Activated naive CD4-positive, alpha-beta T cell treated with anti-CD3 and anti-CD28 coated beads, Interleukin-2, amount 10 ng/mL, durations not matched to agents 7 days and 5 days (primary cell): ENCODE measurements at places on chromosomes 7 and 10.
A peak's percentile ranks its signal among the peaks of the same experiment; 100 is the strongest.

DNA sequence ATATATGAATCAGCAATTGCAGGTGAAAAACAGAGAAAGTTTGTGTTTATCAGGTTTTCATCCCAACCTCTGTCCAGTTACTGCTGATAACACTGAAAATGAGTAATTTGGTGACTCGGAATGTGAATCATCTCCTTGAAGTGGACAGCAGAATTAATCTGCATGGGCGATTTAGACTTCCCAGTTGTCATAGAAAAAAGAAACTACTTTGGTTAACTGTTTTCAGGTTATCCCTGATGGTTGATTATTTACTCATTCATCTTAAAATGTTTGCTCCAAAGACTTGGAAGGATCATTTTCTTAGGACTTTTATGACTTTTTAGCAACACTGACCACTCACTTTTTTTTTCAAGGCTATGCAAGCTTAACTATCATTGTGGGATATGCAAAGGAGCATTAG is 504.1 kb upstream of the ANKRD30A start:
- H3K4me1 ChIP-seq: no peaks in the 10 kb centered on the region
- no peak overlapping the region for H3K4me3 ChIP-seq
- H3K27ac ChIP-seq: no peak overlapping the region
- no peak for DNase-seq

- peak overlapping the region; percentile 62 for H3K27ac ChIP-seq
- H3K36me3 ChIP-seq: no peaks in the 10 kb centered on the region
- DNase-seq: no peak
- peaks cover 87% of the 10 kb centered on the region for H3K27me3 ChIP-seq
- no peak overlapping the region for H3K4me3 ChIP-seq
Observed at GRCh38 chr10:117166418-117167345, 28.6 kb upstream of the VAX1 start.

GRCh38 chr10:31490858-31491504 is 172.0 kb downstream of the ZEB1 start:
- no peak overlapping the region for H3K27ac ChIP-seq
- DNase-seq: peak; percentile 33
- H3K4me3 ChIP-seq: no peak overlapping the region
- H3K27me3 ChIP-seq: no peaks in the 10 kb centered on the region

DNA sequence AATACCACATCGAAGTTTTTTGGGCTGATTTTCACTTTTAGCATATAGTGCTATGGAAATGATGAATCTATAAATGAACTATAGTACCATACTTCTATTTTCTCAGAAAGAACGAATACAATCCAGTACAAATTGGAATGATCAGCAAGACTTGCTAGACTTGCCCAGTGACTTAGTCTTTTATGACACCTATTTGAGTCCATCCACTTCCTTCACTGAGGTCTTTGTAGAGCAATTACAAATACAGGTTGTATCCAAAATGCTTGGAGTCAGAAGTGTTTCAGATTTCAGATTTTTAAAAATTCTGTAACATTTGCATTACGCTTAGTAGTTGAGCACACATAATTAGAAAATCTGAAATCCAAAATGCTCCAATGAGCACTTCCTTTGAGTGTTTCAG is 104.3 kb downstream of the NRBF2 start:
- peak overlapping the region; percentile 1 for H3K27ac ChIP-seq
- H3K4me1 ChIP-seq: peaks cover 65% of the 10 kb centered on the region
- peaks cover 15% of the 10 kb centered on the region for H3K36me3 ChIP-seq
- DNase-seq: no peak
- no peak overlapping the region for H3K4me3 ChIP-seq

GRCh38 chr10:118333871-118334270 is 8.3 kb downstream of the FAM204A start:
- H3K36me3 ChIP-seq: peaks cover 26% of the 10 kb centered on the region
- H3K4me3 ChIP-seq: no peak overlapping the region
- H3K4me1 ChIP-seq: no peaks in the 10 kb centered on the region
- DNase-seq: no peak

DNA sequence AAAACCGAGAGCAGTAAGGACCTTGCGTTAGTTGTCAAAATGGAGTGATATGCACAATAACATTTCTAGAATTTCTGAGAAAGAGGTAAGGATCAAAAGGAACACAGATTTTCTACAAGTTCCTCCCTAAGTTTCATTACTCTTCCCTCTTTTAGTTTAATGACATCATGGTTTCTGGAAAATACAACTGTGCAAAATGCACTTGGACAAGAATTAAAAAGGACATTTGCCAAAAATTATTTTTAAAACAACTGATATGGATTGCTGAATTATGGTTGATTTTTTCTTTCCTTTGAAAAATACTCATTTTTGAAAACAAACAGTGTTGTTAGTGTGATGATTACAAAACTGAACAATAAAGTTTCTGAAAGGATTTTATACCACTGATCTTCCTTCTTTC is 52.1 kb downstream of the SRI start:
- H3K4me3 ChIP-seq: no peak overlapping the region
- H3K36me3 ChIP-seq: no peaks in the 10 kb centered on the region
- no peaks in the 10 kb centered on the region for H3K27me3 ChIP-seq
- DNase-seq: no peak

- no peak overlapping the region for H3K27ac ChIP-seq
- no peak for DNase-seq
Observed at GRCh38 chr10:130128062-130128781, 8.0 kb upstream of the GLRX3 start.

DNA sequence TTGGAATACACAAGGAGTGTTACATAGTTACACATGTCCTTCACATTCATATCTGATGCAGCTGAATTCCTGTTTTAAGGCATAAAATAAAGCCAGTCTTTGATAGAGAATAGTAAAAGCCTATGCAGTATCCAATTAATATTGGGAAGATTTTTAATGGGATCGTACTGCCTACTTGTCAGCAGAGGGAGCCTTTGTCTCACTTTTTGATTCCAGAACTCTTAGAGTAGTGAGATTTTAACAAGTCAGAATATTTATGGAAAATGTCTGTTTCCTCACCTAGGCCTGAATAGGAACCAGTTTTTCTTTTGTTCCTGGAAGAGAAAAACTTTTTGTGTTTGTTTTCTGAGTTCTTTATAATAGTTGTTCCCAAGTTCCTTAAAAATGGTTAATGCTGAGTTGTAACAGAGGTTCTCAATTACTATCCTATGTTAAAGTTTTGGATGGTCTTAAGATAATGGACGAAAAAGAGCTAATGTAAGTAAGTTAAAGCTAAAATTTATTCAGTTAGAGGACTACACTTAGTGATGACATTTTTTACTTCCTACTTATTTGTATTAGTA is 114.0 kb downstream of the BBS9 start:
- H3K4me3 ChIP-seq: no peak overlapping the region
- no peak for DNase-seq
- no peaks in the 10 kb centered on the region for H3K4me1 ChIP-seq
- no peak overlapping the region for H3K27ac ChIP-seq
- H3K27me3 ChIP-seq: no peaks in the 10 kb centered on the region

- no peak overlapping the region for H3K4me3 ChIP-seq
- no peaks in the 10 kb centered on the region for H3K4me1 ChIP-seq
- peaks cover 20% of the 10 kb centered on the region for H3K27me3 ChIP-seq
- DNase-seq: no peak
- no peak overlapping the region for H3K27ac ChIP-seq
Observed at GRCh38 chr10:71241830-71242621, 29.7 kb downstream of the UNC5B start.

DNA sequence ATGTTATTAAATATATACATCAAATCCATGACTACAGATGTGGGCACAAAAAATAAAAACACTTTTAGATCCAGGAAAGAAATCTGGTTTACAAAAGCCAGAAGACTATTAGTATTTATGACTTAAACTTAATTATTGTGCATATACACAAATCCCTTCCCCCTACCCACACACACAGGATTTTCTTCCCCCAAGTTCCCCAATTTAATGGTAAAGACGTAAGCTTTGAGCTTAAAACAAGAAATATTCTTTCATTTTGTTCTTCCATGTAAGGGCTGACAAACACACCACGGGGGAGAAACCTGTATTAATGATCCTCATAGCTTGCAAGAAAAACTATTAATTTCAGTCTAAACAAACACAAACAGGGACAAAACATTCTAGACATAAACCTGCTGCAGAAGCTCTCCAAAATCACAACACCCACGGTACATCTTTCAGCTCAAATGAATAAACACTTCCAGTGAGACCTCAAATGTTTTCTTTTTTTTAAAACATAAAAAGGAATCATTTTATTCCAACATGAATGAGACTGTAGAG is 28.5 kb downstream of the OSBPL3 start:
- DNase-seq: no peak
- peaks cover 29% of the 10 kb centered on the region for H3K4me1 ChIP-seq
- no peak overlapping the region for H3K4me3 ChIP-seq
- peaks cover 12% of the 10 kb centered on the region for H3K36me3 ChIP-seq
- no peak overlapping the region for H3K27ac ChIP-seq
- no peaks in the 10 kb centered on the region for H3K27me3 ChIP-seq

GRCh38 chr10:96417441-96417840 is 58.6 kb upstream of the OPALIN start:
- no peaks in the 10 kb centered on the region for H3K4me1 ChIP-seq
- DNase-seq: no peak
- no peak overlapping the region for H3K4me3 ChIP-seq
- H3K27ac ChIP-seq: no peak overlapping the region

DNA sequence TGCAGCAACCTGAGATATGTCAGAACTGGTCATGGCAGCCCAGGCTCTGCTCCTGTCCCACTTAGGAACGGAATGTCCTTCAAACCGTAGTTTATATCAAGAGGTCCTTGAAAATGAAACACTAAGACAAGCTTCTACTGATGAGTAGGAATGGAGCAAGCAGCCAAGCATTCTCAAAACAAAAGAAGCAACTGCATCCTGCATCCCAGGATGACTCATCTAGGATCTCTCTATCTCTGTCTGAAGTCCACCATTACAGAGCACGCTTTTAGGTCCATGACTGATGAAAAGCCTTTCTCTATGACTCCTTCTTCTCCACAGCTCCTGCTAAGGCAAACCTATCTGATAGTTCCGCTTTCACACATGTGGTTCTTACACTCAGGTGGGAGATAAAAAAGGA is 16.3 kb downstream of the MBL2 start:
- no peak overlapping the region for H3K27ac ChIP-seq
- H3K4me3 ChIP-seq: no peak overlapping the region
- H3K27me3 ChIP-seq: no peaks in the 10 kb centered on the region
- no peaks in the 10 kb centered on the region for H3K36me3 ChIP-seq
- no peak for DNase-seq
- no peaks in the 10 kb centered on the region for H3K4me1 ChIP-seq

DNA sequence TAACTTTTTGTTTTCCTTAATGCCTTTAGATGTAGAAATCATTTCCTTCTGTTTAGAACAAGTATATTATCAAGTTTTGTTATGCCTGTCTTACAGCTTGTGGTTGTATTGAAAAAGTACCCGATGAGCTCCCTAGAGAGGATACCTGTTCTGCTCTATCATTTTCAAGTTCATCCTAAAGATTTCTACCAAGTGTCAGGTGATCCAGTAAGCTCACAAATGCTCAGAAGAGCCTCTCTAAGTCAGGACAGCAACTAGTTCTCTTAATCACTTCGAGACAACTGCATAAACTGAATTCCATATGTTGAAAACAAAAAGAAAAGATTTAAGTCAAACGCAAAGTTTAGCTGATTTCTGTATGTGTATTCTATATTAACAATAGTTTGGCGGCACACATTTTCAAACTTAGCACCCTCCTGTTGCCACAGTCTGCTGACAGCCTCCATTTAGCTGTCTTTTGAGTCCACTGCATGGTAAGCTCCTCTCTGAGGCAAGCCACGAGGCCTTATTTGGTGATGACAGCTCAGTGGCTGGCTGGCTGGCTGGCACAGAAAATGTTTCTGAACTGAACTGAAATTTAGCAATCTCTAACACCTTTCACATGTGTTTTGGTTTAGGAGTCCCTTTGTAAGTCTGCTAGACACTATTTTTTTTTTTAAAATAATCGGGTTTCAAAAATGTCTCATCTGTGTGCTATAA is 59.4 kb downstream of the SEMA3C start:
- no peaks in the 10 kb centered on the region for H3K27me3 ChIP-seq
- no peak for DNase-seq
- no peaks in the 10 kb centered on the region for H3K4me1 ChIP-seq
- H3K4me3 ChIP-seq: no peak overlapping the region

DNA sequence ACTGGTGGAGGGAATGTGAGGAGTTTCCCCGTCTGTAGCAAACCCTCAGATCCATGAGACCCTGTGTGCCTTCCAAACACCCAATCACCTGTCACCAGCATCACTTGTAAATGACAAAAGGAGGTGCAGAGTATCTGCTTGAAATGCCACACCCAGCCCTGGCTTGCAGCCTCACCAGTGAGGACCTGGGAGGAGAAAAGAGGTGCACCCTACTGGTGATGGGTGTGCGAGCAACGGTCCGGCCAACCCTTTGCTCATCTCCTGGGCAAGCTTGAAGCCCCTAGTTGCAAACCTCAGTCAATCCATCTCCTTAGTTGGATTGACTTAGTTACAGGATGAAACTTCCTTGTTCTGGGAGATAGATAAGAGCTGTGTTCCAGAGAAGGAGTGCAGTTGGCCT is 62.4 kb upstream of the WAPL start:
- peaks cover 14% of the 10 kb centered on the region for H3K27me3 ChIP-seq
- no peak overlapping the region for H3K27ac ChIP-seq
- H3K36me3 ChIP-seq: no peaks in the 10 kb centered on the region
- H3K4me1 ChIP-seq: peaks cover 3% of the 10 kb centered on the region

DNA sequence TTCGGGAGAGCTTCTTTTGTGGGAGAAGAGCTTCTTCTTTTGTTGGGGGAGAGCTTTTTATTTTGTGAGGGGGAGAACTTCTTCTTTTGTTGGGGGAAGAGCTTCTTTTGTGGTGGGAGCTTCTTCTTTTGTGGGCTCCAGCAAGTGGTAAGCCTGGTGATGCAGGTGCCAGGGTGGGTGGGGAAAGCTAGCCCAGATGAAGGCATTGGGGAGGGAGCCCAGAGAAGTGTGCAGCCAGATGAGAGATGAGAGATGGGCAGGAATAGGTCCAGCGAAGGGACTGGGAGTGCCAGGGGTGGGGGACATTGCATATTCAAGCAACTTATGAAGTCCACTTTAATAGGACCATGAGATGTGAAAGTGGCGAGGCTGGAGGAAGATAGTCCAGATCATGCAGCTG is 9.7 kb downstream of the ADRA2A start:
- H3K27ac ChIP-seq: no peak overlapping the region
- no peaks in the 10 kb centered on the region for H3K36me3 ChIP-seq
- no peak for DNase-seq
- H3K27me3 ChIP-seq: peaks cover 33% of the 10 kb centered on the region

DNA sequence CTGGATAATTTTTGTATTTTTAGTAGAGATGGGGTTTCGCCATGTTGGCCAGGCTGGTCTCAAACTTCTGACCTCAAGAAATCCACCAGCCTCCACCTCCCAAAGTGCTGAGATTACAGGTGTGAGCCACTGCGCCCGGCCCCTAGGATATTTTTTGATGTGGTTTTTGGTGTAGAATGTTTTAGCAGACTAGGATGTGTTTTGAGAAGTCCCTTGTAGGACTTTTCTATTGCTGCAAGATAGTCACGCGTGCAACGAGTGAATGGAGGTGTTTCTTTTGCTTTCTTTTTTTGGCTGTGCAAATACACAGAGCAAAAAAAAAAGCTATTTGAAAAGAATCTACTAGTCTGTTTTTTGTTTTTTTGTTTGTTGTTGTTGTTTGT is 29.8 kb upstream of the KLF6 start:
- H3K36me3 ChIP-seq: peaks cover 3% of the 10 kb centered on the region
- H3K4me1 ChIP-seq: peaks cover 57% of the 10 kb centered on the region
- DNase-seq: peak; percentile 63
- peak overlapping the region; percentile 17 for H3K4me3 ChIP-seq
